ENCODE measurements at places on chromosomes 7 and 10.

GRCh38 chr10:107631876-107632275, 467.4 kb upstream of the SORCS1 start:
- DNase-seq = no peak

- no peak for DNase-seq
These were observed 36.3 kb upstream of the GOLGA7B start for GRCh38 chr10:97813311-97813710.

- DNase-seq = no peak
These were observed 129.6 kb downstream of the BICC1 start for GRCh38 chr10:58642283-58642682.

- DNase-seq = no peak
These were observed 162.7 kb downstream of the DGKB start for GRCh38 chr7:14739841-14740185.

- DNase-seq = no peak
These were observed 237.7 kb downstream of the FANK1 start for GRCh38 chr10:126133906-126134656.

GRCh38 chr7:29485339-29486190, 78.1 kb upstream of the PRR15 start:
- DNase-seq = no peak

DNA sequence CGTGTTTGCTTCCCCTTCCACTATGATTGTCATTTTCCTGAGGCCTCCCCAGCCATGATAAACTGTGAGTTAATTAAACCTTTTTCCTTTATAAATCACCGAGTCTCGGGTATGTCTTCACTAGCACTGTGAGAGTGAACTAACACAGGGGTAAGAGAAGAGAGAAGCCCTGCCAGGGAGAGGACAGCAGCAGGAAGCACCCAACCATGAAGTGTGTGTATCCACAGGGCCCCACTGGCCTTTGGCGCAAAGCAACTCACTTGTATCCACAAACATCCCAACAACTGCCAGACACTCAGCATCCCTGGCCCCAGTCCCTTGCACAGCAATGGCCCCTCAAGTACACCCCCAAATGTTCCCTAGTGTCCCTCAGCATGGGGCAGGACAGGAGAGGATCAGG, 115.1 kb downstream of the MAD1L1 start:
- no peak for DNase-seq

DNA sequence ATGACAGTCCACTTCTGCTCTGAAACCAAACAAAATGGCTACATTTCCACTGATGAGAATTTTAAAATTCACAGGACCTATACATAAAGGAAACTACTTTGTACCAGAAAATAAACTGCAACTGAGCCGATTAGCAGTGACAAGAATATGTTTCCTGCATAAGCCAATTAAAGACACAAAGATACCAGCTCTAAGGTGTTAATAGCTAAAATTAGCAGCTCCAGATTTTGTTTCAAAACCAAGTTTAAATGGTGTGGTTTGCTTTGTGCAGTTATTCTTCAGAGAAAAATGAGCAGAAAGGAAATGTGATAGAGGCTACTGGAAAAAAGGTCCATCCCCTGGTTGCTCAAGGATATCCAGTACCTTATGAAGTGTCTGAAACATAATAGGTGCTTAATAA, 123.2 kb downstream of the ANK3 start:
- DNase-seq = no peak

GRCh38 chr7:13197501-13197900, 510.1 kb downstream of the ARL4A start:
- no peak for DNase-seq

- peak; percentile 88 for DNase-seq
These were observed 62.4 kb downstream of the MICU1 start for GRCh38 chr10:72563327-72563932.

DNA sequence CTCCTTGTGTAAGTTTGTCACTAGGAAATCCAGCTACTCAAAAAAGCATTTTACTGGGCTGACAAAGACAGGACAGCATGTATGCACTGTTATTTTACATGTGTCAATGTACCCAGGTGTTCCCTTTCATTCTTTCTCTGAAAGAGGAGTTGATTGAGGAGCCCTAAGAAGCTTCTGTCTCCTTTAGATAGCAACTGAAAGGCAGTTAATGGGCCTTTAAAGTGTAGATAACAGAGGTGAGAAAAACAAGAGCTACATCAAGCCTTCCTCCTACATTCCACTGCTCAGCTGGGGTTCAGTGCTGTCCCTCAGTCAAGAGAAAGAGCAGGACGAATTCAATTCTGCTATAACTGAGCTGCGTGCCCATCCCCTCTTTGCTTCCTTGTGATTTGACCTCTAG, 12.8 kb upstream of the WIPF3 start:
- DNase-seq = no peak

- peak; percentile 27 for DNase-seq
These were observed 82.1 kb downstream of the SLC37A3 start for GRCh38 chr7:140316165-140316661.

DNA sequence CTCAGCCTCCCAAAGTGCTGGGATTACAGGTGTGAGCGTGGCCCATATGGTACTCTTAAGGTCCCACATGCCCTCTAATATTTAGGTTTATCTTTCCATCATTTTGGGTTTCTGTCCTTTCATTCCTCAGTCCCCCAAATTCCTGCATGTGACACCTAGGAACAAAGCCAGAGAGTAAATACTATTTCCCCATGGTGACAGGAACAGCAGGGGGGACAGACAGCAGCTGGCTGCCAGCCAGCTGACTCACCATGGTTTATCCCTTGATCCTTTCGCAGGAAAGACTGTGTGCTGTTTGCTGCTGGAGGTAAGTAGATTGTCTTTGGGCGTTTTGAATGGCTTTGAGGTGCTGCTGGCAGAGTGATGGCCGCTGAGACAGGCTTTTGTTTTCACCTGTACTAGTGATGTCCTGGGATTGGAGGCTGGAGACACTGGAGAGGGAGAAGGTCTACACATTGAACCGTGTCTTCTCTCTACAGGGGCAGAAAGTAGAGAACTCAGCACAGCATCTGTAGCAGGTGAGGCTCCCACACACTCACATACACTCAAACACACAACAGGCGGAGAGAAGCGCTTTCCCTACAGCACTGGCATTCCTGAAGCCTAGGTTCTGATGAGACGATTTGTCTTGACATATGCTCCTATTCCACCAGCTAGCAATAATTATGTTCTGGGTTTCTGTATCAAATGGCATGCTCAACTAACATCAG, 83.7 kb upstream of the EFCAB10 start:
- no peak for DNase-seq

DNA sequence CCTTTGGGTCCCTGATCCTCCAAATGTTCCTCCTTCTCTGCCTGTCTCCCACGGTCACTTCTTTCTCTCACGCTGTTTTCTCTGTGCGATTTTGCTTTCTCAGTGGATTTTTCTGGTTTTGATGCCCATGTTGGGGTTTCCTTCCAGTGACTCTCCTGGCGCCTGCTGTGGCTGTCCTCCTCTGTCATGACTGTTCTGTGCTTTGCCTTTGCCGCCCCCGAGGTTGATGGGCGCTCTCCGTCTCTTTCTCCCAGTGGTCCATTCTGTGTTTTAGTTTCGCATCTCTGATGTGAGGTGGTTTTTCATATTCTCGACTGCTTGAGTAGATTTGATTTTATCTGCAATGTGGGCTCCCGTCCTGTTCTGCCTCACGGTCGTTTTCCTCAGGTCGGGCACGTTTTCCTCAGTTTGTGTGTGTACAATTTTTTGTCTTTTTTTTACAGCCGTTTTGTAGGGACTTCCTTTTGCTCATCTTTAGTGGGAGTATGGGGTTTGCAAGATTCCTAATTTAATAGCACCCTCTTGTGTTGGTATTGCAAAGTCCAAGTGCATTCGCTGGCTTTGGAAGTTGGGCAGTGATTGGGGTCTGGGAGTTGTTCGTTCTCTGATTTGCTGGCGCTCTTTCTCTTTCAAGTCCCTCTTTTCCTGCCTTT, 100.0 kb downstream of the INPP5A start:
- peak; percentile 26 for DNase-seq

DNA sequence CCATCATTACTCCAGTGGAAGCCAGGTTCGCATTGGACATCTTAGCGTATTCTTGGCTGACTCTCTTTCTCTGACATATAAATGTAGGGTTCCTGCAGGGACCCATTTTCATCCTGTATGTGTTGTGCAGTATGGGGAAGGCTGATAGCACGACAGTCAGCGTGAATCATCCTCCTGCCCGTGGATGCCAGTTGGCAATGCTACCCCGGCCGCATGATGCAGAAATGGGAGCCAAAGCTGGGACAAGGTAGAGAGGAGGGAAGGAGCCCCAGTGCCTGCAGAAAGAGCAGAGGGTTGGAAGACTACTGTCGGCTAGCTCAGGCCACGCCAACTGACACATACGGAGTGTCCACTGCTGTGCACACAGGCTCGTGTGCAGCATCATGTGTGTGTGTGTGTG, 251.6 kb downstream of the SKAP2 start:
- DNase-seq = no peak

DNA sequence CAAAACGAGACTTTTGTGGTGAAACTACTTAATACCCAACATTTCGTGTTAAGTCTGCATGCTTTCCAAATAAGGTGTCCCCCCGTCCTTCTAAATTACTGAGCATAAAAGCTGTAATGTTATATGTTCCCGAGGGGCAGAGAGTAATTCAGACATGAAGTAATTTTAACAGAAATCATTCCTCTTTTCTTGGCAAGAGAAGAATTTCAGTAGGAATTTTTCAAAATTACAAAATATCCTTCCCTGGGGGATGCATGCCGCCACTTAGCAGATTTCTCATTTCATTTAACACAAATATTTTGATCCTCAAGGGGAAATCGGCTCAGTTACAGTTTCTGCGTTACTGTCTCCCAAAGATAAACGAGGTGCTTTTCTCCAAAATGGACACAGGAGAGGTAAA, 213.2 kb upstream of the RHOBTB1 start:
- no peak for DNase-seq

Data from activated CD4-positive, alpha-beta T cell treated with anti-CD3 and anti-CD28 coated beads, Interleukin-2, amount 50 U/mL, for 16 hours (primary cell).